ENCODE measurements at places on chromosomes 1 and 21.

GRCh38 chr1:86487131-86487810 lies 18.5 kb downstream of the CLCA1 start:
- no peak for DNase-seq

- no peak for DNase-seq
These were observed 218.8 kb upstream of the TMPRSS15 start for GRCh38 chr21:18622383-18622782.

- no peak for DNase-seq
These were observed 55.0 kb downstream of the S1PR1 start for GRCh38 chr1:101291562-101292380.

- DNase-seq = no peak
These were observed 11.4 kb downstream of the DOCK7 start for GRCh38 chr1:62676611-62677356.

DNA sequence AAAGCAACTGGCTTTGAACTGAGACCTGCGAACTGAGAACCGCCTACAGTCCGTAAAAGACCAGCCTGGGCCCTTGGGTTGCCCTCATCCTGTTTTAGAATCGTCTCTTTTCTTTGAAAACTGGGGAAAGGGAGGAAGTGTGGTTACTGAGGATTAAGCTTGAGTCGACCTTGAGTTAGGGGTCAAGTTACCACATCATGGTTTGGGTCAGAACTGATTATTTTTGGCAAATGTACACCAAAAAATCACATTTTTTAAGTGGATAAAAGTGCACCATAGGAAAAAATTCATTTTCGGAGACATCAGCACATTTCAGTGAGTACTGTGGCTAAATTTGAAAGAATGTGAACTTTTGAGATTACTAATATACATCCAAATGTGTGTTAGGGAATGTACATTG lies 76.9 kb upstream of the KAZN start:
- DNase-seq = no peak

GRCh38 chr1:107594536-107594935 lies 370.4 kb downstream of the VAV3 start:
- no peak for DNase-seq

DNA sequence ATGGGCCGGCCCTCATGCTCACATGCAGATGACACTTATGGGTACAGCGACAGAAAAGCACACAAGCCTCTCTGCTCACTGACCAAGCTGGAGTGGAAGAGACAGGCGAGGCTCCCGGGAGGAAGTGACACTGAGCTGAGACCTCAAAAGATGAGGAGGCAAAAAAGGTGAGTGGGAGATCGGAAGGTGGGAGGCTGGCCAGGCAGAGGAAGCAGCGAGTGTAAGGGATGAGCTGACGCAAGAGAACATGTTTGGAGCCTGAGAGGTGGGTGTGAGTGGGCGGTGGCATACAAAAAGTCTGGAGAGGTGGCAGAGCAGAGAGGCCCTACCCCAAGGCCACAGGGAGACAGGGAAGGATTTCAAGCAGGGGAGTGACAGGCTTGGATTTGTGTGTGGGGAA lies 18.2 kb upstream of the CDCP2 start:
- DNase-seq = no peak

DNA sequence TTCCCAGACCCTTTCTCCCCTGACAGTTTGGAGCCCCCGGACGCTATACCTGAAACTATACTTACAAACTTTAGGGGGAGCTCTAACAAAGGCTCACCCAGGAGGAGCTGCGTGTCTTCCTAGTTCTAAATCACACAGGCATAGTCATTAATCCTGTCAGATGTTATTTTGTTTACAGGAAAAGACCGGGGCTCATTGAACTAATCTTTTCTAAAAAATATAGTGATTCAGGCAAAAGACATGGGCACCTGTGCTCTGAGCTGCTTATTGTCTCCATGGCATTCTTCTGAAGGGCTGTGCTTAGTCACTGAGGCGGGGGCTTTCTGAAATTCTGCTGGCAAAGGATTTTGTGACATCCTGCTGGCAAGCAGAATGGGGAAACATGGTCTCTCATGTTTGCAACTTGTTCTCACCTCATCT lies 1577.0 kb downstream of the NCAM2 start:
- DNase-seq = no peak

- DNase-seq = no peak
These were observed 149.2 kb downstream of the BEND5 start for GRCh38 chr1:48627486-48627885.

DNA sequence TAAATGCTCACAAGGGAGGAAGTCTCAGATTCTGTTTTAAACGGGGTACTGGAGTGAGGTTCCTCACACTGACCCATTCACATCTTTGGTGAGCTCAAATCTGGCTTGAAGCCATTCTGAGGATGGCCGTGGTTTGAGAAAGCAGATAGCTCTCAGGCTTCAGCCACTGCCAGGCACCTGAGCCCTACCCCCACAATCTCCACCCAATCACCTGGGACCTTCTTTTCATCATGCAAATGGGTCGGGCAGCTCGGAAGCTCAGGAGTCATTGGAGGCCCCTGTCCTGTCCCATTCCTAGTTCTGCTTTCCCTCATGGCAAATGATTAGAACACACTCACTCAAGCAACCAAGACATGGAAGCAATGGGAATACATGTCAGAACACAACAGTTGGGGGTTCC lies 141.4 kb upstream of the ETS2 start:
- DNase-seq = no peak

DNA sequence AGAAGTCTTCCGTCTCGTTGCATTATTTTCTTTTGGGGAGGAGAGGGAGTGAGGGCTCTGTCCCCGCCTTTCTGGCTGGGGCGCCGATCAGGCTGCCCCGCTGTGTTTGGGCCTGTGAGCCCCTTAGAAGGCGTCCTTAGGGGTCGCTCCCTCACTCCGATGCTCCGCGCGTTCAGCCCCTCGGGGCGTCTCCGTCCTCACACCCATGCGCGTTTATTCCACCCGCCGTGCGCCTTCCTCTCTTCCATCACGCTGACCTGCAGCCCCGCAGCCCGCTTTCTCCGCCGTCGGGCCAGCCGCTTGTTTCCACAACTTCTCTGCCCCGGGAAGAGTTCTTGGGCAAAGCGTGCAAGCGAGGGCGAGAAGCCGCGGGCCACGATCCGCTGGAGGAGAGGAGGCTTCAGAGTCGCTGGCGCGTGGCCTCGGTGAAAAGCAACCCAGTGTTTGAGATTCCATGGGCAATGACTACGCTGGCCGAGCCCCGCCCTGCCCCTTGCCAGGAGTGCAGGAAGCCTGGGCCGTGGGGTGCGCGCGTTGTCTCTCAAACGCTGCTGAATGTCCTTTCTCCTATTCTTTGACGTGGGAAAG lies 27.7 kb downstream of the TRIM11 start:
- no peak for DNase-seq

DNA sequence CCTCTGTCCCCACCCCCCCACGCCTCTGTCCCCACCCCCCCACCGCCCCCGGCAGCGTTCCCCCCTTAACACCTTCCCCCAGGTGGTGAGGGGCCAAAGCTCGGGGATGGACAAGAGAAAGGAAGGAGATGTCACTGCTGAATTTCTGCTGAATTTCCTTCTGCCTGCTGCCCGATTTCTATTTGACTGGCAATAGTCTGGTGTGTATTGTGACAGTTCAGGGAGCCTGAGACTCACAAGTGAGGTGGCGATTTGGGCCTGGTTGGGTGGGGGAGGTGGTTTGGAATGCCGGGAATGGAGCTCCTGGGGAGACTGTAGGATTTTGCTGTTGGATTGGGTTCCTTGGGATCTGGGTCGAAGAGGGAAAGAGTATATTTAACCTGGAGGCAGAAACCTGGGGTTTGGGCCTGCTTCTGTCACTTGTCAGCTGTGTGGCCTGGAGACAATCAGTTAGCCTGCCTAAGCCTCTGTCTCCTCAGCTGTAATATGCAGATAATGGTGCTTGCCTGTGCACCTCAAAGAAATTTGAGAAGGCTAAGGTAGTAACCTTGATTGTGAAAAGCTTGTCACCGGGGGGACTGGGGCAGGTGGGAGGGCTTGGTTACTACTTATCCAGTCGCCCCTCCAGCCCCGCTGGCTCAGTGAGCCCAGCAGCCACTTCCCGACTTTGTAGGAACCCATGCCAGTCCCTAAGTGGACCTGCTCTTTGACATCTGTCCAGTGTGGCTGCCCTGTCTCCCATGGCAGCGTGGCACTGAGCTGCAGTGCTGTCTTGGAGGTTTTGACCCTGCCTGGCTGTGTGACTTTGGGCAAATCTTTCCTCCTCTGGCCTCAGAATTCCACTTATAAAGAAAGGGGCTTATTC lies 7.7 kb upstream of the LMNA start:
- DNase-seq = no peak

DNA sequence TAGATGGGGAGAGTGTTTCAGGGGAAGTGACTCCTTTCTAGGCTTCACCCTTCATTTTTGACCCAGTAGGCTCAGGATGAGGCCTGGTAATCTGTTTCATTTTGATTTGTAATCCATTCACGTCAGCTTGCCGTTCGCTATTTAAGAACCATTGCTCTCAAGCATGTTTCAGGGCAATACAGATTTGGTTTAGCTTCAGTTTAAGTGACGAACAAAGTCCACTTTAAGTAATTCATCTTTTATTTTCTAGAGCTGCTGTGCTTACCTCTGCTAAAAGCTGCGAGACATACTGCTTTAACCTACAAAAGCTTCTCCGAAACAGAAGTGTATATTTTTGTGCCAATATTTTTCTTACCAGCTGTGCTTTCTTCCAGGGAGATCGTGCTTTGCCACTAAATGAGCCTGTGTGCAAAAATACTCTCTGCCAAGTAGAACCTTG lies 8.9 kb upstream of the FMO3 start:
- no peak for DNase-seq

GRCh38 chr1:145857170-145857569 lies 1.7 kb downstream of the PIAS3 start:
- DNase-seq = no peak

GRCh38 chr21:40200946-40201345 lies 333.7 kb downstream of the PCP4 start:
- no peak for DNase-seq

DNA sequence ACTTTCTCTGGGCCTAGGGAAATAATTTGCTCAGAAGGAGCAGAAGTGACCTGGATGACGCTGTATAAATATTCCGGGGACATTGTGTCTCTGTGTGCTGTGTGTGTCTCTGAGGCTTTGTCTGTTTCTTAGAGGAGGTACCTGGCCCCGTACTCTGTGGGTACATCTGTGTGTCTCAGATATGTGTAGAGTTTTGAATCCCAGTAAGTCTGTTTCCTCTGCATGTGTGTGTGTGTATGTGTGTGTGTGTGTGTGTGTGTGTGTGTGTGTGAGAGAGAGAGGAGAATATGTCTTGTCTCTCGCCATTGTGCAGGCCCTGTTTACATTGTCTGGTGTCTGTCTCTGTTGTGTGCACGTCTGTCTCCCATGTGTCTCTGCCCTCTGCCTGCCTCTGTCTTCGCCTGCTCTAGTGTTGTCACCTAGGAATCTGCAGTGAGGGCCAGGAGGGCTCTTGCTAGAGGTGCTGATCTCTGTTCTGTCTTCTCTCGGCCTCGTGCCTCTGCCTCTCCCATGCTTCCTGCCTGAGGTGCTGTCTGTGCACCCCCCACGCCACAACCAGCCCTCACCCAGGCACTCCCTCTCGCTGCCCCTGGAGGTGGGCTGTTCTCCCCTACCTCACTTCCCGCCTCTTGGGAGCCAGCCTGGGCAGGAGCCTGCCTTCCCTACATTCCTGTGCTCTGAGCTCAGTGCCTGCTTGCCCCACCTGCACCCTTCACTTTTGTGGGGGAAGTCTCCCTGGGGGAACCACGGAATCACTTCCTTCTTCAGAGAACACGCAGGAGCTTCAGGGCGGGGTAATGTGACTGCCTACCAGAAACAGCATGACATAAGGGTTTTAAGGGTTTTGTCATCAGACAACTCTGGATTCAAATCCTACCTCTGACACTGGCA lies 5.9 kb downstream of the MAP7D1 start:
- DNase-seq = no peak

DNA sequence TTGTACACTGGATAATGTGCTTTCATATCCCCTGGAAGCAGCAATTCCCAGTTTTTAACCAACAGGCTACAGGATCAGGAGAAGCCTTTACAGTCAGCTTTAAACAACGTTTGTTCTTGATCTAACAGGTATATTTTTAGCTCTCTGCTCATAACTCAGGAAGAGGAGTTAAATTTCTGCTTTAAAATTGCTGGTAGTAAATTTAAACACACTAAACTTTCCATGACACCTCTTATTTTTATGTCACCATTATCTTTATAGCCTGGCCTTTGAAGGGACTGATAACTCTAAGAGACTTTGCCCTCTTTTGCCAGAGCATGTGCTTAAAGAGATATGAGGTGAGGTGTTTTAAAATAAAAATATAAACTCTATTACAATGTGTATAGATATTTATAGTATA lies 119.6 kb upstream of the BRINP3 start:
- no peak for DNase-seq

DNA sequence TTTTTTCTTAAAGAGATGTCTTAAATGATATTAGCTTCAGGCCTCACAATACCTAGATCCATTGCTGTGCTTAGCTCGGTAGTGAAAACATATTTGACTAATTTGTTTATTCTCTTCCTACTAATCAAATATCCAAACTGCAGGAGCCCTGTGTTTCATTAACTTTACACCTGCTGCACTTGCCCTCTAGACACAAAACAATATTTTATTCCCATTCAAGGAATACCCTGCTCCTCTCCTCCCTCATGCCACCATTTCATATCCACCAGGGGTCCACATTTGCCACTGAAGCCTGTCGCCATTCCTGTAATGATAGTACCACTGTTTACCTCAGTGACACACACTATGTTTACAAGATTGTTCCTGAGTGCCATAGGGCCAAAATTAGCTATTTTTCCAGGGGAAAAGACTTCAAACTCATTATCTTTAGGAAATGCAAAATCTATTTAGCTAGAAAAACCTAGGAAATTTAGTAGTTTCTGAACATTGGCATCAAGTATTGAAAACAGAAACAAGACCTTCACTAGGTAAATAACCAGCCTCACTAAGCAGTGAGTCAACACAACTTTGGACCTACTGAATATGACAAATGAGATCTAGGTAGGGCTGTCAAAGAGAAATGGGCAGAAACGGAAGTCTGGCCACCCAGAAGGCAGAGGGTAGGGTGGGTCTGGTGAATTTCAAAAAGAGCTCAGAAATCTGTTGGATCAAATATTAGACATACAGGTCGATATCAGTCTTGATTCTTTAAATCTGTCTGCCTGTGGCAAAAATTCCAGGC lies 134.6 kb upstream of the KCNK1 start:
- DNase-seq = no peak

DNA sequence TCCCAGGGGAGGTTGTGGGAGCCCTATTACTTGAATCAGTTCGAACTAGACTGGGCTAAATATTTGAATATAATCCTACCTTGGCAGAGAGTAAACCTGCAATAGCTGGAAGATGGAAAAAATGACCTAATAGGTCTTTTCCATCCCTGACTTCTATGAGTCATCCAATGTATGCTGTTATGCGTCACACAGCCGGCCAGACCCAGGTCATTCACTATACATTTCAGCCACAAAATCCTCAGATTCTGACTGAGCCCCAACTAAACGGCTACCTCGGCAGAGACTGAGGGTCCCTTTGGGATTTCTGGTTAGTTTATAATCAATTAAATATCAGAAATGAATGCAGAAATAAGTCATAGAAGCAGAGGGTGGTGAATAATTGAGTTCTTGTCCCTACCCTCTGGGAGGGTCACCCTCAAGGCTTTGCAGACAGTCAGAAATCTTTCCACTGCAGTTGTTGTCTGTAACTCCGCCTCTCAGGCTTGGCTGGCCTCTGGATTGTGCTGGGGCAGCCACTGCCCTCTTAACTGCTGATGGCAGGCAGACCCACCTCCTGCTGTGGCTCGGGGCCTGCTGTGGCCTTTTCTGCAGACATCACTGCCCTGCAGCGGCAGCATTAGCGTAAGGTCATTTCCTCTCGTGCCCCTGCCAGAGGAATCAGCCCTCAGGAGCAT lies 240.5 kb downstream of the TGFB2 start:
- no peak for DNase-seq

GRCh38 chr1:244341455-244342450 lies 110.0 kb downstream of the ADSS2 start:
- DNase-seq = no peak

Measured in stimulated activated CD8-positive, alpha-beta memory T cell treated with anti-CD3 and anti-CD28 coated beads, Interleukin-7, amount 100 ng/mL, for 4 hours (primary cell).